Natural killer cell treated with Interleukin-12 subunit alpha and Interleukin-12 subunit beta and Interleukin-15 and Interleukin-18, amount 100 ng/mL, for 72 hours (primary cell): ENCODE measurements at places on chromosomes 1 and 21. TPM values are rescaled to one million over a fixed set of nuclear protein-coding genes. Genes with fewer than 3 reads are reported as not detected.

- DNase-seq: no peak
- H3K36me3 ChIP-seq: peaks cover 26% of the 10 kb centered on the region
- H3K4me1 ChIP-seq: peaks cover 47% of the 10 kb centered on the region
- H3K27ac ChIP-seq: peak overlapping the region; percentile 87
- H3K4me3 ChIP-seq: peak overlapping the region; percentile 93
Measured at GRCh38 chr1:113904293-113904673, 316 bp downstream of the AP4B1 start.

GRCh38 chr1:159949981-159950381 is 4.1 kb downstream of the SLAMF9 start:
- no peak for DNase-seq
- peaks cover 6% of the 10 kb centered on the region for H3K4me1 ChIP-seq

GRCh38 chr1:160739098-160739511 is at the start of gene SLAMF7:
TSS of gene SLAMF7 (plus strand) at chr1:160739247. CDS start at chr1:160739302, 55 bp downstream.
- H3K27me3 ChIP-seq: no peaks in the 10 kb centered on the region
- H3K4me3 ChIP-seq: peak within 1 kb of the TSS; percentile 89
- peak; percentile 87 for DNase-seq

The LCE2C gene
- total RNA-seq: not detected

The COL16A1 gene
- total RNA-seq: 0.73 TPM
